Activated naive CD8-positive, alpha-beta T cell treated with anti-CD3 and anti-CD28 coated beads, Interleukin-2, amount 10 ng/mL, durations not matched to agents 7 days and 5 days (primary cell): ENCODE measurements at places on chromosomes 1 and 21.

GRCh38 chr1:215082532-215083382 is at the start of gene KCNK2:
KCNK2 (plus strand) TSS chr1:215082737; CDS start chr1:215083386, 649 bp downstream.
- peak; percentile 29 for DNase-seq

DNA sequence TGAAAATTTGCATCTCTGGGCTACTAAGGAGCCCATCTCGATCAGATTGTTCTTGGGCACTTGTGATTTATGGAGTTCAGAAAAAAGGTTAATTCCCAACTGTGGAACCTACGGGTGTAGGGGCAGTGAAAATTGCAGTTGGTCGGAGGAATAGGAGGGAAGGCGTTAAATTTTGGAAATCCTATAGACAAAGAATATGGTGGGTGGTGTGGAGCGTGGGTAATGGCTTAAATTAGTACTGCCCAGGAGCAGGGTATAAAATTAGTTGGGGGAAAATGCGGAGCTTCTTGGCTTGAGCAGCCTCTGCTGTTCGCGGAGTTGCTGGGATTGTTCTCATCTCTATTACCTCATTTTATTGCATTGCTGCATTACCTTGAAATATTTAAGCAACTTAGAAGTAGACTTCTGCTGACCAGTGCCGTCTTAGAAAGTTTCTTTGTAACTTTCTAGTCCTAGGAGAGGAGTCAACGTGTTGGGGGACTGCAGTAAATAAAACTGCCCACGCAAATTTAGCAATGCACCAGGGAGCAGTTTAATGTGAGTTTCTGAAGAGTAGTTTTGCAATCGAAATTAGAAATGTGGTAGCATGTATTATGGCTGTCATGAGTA is 514 bp downstream of the S1PR1 start:
- DNase-seq, result no peak

DNA sequence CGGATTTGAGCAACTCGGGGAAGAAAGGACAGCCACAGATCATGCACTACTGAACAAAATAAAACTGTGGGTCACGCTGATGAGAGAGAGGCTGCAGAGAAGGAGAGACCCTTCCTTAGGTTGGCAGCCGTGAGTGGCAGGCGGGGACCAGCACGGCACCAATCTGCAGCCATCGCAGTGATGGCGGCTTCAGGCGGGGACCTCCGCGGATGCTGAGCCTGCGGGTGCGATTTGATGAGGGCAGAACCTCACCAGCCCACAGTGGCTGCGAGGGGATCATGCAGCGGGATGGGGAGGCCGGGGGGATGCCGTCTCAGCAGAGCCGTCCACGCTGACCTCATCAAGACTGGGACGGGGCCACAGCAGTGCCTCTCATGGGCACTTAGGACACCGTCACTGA is 11.8 kb downstream of the ITGB2 start:
- DNase-seq, result no peak

DNA sequence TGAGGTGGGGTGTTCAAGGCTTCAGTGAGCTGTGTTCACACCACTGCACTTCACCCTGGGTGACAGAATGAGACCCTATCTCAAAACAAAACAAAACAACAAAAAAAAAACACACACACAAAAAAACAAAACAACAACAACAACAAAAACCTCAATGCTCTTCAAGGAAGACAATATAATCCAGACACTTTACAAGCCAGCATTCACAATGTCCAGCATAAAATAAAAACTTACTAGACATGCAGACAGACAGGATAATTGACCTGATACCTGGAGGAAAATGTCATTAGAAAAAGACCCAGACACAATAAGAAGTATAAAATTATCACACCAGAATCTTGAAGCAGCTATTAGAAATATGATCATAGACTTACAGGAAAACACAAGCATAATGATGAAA is 39.0 kb upstream of the BACE2 start:
- no peak for DNase-seq

DNA sequence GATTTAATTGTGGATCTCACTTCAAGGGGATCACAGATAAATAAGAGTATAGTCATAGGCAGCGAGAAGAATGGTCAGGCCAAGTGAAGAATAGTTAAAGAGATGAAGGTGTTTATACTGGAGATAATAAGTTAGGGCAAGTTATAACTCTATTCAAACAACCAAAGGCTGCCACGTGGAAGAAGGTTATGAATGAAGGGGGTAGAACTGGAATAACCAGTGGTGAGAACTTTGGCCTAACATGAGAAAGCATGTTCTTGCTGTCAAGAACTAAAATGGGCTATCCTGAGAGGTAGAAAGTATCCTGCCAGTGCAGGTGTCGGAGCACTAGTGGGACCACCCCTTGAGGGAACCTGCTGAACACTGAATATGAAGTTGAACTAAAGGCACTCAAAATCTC is 49.6 kb upstream of the EDEM3 start:
- no peak for DNase-seq

DNA sequence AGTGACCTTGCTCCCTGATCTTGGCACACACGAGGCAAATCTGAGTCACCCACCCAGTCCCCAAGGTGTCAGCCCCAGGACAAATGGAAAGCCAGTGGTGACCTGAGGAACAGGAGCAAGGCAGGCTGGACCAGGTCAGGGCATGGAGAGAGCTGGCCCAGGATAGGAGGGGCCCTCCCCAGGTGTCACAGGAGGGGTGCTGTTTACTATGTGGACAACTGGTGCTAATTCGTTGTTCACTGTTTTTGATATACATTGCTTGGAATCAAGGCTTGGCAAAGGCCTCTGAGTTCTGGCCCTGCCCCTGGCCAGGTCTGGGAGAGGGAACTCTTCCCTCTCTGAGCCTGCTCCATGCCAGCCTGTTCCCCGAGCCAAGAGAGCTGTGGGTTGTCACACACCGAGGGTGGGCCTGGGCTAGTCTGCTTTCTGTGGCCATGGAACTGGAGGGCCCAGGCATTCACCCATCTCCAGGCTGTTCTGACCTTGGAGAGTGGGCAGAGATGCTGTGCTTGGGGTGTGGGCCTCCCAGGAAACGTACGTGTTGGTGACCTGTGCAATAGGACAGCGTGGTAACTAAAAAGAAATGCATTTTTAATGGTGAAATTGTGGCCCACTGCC is 41.8 kb downstream of the CRYAA start:
- DNase-seq, result peak; percentile 8

DNA sequence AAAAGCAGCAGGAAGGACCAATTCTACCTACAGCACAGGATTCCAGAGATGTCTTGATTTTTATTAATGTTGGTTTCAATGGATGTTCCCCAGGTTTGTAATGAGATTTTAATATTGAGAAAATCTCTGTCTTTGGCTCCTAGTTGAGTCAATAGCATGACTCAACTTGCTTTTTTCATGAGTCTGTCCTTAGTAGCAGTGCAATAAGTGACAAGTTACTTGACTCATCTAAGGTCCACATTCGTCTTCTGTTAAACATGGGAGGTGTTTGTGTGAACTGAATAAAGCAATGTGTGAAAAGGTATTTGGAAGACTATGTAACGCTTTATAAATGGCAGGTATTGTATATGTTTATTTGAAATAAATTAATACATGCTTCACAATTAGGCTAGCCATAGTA is 645.0 kb upstream of the PTBP2 start:
- DNase-seq, result no peak

DNA sequence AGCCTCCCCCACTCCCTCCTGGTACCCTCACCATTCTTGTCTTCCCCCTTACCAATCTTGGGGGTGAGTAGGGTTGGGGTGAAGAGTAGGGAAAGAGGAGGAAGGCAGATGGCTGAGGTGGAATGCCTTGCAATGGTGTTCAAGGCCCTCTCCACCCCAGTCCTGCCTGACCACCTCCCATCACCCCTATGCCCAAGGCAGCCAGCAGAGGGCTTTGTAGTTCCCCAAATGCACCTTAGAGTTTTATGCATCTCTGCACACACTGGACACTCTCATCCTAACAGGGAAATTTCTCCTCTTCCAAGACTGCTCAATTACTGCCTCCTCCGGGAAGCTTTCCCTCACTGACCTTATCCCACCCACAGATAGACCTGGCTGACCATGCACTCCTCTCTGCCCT is 15.4 kb downstream of the KIF17 start:
- DNase-seq, result no peak

- no peak for DNase-seq
Observed at GRCh38 chr1:202349206-202349928, 868 bp downstream of the PPP1R12B start.

GRCh38 chr1:14741532-14741931 is 143.0 kb downstream of the KAZN start:
- DNase-seq, result no peak

- DNase-seq, result no peak
Observed at GRCh38 chr1:23148084-23148483, 20.6 kb downstream of the LUZP1 start.

DNA sequence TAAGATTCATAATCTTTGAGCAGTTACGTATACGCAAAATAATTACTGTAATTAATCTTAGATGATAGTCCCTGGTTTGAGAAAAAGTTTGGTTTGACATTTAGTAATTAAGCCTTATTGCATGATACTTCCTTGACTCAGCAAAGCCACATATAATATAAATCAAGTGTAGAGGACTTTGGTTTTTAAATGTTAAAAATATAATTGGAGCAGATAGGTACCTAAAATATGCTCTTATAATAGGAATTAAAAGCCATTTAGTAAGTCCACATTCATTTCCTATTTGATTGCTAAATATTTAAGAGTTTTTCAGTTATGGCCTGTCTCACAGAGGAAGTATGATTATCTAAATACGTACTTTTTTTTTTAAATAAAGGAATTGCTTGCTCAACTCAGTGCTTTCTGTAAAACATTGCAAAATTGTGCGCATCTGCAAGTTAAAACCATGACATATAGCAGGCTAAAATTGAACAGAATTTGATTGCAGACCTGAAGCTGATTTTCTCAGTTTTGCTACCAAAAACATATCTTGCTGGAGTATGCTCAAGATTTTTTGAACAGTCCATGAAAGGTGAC is 20.4 kb downstream of the RPE65 start:
- DNase-seq, result no peak

DNA sequence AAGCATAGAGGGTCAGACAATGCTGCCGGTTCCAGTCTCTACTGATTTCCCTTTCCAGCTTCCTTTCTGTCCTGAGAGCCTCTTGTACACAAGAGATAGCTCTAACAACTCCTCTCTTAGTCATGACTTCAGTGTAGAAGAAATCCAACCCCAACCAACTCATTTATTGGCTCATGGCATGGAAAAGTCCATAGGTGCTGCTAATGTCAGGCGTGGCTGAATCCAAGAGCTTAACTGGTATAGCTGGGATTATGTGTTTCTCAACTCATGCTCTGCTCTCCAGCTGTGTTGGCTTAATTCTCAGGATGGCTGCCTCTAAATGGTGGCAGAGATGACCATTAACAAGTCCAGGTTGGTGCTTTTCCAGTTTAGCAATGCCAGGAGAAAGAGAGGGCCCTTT is 12.4 kb upstream of the THRAP3 start:
- no peak for DNase-seq

DNA sequence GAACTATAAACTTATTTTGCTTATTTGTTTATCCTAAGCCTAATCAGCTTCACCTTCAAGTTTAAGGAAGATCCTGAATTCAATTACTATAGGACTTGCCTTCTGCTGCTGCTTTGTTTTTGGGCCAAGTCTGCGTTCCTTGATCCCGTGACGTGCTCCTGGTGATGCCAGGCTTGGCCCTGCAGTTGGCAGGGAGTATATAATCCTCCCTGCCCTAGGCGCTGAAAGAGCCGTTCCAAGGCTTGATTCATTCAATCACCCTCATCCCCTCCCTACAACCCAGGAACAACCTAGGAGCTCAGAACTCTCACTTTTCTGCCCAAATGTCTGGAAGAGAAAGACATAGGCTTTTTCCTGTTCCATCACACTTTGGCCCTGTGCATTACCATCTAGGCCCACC is 12.4 kb upstream of the LRRN2 start:
- no peak for DNase-seq

GRCh38 chr1:33966346-33967141 is 102.7 kb downstream of the HMGB4 start:
- no peak for DNase-seq

- DNase-seq, result no peak
Observed at GRCh38 chr1:200152336-200152735, 124.8 kb downstream of the NR5A2 start.

DNA sequence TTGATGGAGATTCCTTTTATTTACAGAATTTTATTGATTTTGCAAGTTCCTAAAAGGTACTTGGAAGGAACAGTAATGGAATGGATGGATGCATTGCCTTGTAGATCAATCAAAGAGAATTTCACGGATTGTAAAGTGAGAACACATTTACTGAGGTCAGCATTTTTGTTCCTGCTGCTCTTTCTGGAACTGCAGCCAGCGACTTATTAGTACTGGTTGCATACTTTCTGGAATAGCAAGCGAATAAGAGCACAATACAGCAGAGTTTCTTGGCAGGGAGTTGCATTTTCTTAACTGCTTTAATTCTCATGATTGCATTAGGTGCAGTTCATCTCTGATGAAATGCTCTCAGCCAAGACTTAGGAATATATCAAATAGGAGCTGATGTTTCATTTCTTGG is 106.1 kb upstream of the CHODL start:
- DNase-seq, result no peak

DNA sequence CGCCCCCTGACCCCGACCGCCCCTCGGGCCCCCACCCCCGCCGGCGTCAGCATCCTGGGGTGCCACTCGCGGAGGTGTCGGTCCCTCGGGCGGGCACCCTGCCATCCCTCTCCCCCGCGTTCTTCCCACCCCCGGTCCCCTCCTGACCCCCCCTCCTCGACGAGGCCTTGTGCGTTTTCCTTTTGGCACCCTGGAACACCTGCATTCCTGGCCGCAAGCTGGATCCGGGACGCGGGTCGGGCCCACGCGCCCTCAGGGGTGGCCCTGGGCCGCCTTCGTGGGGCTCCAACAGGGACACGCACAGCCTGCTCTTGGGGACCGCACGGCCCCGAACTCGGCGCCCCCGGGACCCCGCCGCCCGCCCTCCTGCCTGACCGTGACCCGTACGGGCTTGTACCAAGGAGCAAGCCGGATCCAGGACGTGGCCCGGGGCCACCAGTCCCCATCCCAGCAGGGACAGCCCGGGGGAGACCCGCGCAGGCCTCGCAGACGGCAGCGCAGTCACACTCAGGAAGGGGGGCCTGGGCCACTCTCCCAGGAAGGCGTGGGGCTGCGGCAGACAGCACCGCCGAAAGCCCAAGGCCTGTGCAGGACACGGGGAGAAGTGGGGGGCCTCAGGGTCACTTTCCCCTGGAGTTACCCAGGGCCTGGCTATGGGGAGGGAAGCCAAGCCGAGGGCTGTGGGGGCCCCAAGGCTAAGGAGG is 579 bp upstream of the SLC19A1 start:
- peak; percentile 49 for DNase-seq

DNA sequence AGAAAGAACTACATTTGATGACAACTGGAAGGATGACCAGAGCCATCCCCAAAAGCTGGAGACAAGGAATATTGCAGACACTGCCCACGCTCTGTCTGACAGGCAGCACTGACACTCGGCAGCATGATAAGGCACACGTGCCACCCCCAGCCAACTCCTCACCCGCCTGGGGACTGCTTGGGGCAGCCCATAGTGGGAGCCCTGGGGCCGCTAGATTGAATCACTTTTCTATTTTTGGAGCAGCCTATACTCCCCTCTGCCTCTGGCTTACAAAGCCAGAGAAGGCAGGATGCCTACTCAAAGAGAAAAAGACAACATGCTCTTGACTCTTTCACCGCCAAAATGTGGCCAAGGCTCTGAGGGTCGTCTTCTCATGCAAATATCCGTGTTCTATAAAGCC is 1.3 kb downstream of the SMG5 start:
- peak; percentile 49 for DNase-seq
